ENCODE measurements at places on chromosomes 1 and 21. TPM values are rescaled to one million over a fixed set of nuclear protein-coding genes. Genes with fewer than 3 reads are reported as not detected.

Gene ZFP69B
- 6.8 TPM for polyA plus RNA-seq

GRCh38 chr1:224660074-224660473 is 44.0 kb downstream of the CNIH3 start:
- DNase-seq: no peak

GRCh38 chr1:174068000-174068399 is 45.8 kb upstream of the RC3H1 start:
- no peak for DNase-seq

- DNase-seq: no peak
Measured at GRCh38 chr1:11352816-11353799, 80.1 kb downstream of the UBIAD1 start.

DNA sequence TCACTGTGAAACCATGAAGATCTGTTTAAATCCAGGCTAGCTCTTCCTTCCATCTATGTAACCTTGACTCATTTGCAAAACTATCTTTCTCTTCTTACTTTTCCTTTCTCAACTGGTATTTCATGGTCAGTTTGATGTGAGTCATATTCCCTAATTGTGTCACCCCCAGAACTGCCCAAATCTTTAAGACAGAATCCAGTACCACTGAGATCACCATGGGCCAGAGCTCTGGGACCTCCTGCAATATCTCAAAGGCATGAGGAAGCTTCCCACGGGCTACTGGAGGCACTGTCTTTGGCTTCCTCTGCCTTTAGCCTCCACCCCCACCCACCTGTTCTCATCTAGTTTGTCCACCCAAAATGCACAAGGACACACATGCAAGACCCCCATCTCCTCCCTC is 274.4 kb upstream of the FMN2 start:
- DNase-seq: no peak

Gene PRKACB
- polyA plus RNA-seq: 56.1 TPM

Gene DNAJC28
- polyA plus RNA-seq: 6.0 TPM

Gene BMP8A
- polyA plus RNA-seq: 0.39 TPM

GRCh38 chr1:190906206-190906725 is 428.6 kb upstream of the BRINP3 start:
- DNase-seq: no peak

GRCh38 chr1:5727191-5727590 is 265.0 kb downstream of the NPHP4 start:
- DNase-seq: no peak

DNA sequence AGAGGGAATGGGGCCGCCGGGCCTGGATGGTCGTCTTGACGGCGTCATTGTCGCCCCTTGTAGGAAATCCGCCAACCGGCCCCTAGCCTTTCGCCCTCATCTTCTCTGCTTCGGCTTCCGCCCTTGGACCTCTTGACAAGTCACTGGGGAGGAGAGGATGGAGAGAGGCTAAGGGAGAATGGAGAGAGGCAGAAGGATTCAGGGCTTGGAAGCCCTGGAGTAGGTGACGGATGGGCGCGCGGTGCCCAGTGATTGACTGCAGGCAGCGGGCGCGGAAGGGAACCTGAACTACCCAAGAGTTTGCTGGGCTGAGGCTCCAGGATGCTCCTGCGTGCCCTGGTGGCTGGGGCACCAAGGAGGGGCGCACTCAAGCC is 651 bp downstream of the PDE4B start:
- DNase-seq: no peak

DNA sequence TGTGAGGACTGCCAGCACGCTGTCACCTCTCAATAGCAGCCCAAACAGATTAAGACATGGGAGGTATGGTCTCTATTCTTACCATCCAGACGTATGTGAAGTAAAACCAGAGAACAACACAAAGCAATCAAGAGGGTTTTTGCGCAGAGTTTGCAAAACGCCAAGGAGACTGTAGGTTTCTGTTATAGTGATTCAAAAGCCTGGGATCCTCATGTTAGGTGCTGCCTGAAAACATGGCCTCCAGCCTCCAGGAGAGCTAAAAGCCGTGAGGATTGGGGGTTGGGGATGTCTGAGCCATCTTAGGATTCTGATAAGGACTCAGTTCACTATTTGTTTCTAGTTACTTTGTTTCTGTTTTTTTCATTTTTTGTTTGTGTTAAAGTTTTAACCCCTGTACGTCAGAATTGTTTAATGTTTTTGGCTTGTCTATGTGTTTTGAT is 4.2 kb upstream of the CCT8 start:
- no peak for DNase-seq

Gene PTGFR
- 0.20 TPM for polyA plus RNA-seq

Gene DNALI1
- polyA plus RNA-seq: 66.9 TPM

All from right renal cortex interstitium (tissue), 3 donors.